ENCODE measurements at places on chromosomes 1 and 21. TPM values are rescaled to one million over a fixed set of nuclear protein-coding genes. Genes with fewer than 3 reads are reported as not detected.
A peak's percentile ranks its signal among the peaks of the same experiment; 100 is the strongest.

- DNase-seq = no peak
These were observed 61.1 kb upstream of the SMYD2 start for GRCh38 chr1:214219902-214220301.

DNA sequence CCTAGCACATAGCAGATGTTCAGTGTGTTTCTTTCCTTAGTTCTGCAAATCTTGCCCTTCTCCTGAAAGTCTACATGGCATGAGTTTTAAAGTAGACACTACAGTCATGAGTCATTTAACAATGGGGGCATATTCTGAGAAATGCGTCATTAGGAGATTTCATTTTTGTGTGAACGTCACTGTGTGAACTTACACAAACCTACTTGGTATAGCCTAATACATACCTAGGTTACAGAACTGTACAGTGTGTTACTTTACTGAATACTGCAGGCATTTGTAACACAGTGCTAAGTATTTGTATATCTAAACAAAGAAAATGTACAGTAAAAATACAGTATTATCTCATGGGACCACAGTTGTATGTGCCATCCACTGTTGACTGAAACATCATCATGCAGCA, 10.0 kb downstream of the TTF2 start:
- DNase-seq = no peak

- DNase-seq = no peak
These were observed 63.0 kb downstream of the KCNJ15 start for GRCh38 chr21:38319781-38320180.

- DNase-seq = no peak
These were observed 53.5 kb downstream of the ASH1L start for GRCh38 chr1:155509064-155509463.

DNA sequence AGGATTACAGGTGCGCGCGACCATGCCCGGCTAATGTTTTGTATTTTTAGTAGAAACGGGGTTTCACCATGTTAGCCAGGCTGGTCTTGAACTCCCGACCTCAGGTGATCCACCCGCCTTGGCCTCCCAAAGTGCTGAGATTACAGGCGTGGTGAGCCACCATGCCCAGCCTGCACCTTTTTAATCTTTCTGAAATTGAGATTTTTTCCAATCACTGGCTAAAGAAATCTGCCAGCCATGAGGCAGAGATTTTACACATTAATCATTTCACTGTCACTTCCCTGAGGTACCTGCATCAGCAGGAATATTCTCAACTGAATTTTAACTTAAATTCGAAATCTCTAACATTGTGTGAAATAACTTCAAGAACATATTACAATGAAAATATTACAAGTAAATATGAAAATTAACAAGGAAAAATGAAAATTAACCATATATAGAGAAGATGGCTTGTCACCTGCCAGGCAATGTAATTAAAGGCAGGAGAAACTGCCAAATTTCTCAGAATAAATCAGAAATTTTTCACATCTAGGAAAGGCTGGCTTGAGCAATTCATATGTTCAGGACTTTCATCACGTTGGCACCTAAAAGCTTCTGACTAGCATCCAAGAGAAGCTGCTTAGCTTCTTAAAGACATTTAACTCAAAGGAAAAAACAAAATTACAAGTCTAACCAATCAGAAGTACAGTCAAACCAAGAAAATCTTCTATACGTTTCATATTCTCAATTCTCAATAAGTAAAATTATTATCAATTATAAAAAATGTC, 5.9 kb downstream of the ANKRD13C start:
- no peak for DNase-seq

GRCh38 chr1:32128964-32129363, 21.1 kb downstream of the KPNA6 start:
- no peak for DNase-seq

DNA sequence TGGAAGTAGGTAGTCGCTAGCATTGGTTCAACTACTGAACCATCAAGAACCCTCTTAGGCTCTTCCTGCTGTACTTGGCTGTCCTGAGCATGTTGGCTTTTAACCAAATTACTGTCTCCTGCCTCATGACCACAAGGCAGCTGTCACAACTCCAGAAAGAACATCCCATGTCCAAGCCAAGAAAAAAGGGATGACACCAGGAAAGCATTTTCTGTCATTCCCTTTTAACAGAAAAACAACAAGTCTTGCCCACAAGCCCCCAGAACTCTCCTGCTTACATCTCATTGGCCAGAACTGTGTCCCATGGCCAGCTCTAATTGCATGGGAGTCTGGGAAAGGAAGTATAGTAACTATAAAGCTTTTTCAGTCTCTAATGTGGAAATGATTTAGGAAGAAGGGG, 2.4 kb upstream of the RNU5D-1 start:
- DNase-seq = no peak

The C1orf210 gene
- 7.6 TPM for total RNA-seq

DNA sequence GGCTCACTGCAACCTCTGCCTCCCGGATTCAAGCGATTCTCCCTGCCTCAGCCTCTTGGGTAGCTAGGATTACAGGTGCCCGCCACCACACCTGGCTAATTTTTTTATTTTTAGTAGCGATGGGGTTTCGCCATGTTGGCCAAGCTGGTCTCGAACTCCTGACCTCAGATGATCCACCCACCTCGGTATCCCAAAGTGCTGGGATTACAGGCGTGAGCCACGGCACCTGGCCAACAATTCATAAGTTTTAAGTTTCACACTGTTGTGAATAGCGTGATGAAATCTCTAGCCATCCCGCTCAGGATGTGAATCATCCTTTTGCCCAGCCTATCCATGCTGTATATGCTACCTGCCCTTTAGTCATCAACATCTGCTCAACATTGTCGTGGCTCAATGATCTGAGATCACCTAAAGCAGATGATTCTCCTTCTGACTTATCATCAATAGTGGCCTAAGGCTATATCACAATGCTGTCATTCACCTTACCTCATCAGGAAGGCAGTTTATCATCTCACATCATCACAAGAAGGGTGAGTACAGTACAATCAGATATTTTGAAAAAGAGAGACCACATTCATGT, 2.6 kb downstream of the PFDN2 start:
- DNase-seq = peak; percentile 95

GRCh38 chr1:41806472-41807155, 112.1 kb downstream of the HIVEP3 start:
- DNase-seq = no peak

GRCh38 chr1:7257225-7257624, 472.0 kb downstream of the CAMTA1 start:
- DNase-seq = no peak

GRCh38 chr21:14706712-14707510, 160.8 kb upstream of the SAMSN1 start:
- DNase-seq = no peak

The TEDDM1 gene
- not detected for total RNA-seq

GRCh38 chr1:33848205-33848937, 15.5 kb upstream of the HMGB4 start:
- DNase-seq = no peak

DNA sequence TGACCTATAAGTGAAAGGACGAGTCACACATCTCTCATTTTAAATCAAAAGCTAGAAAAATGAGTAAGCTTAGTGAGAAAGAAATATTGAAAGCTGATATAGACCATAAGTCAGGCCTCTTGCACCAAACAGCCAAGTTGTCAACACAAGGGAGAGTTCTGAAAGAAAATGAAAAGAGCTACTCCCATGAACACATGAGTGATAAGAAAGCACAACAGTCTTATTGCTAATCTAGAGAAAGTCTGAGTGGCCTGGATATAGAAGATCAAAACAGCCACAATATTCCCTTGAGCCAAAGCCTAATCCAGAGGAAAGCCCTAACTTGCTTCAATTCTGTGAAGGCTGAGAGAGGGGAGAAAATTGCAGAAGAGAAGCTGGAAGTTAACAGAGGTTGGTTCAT, 175.0 kb downstream of the SMYD3 start:
- no peak for DNase-seq

The NBPF9 gene
- 17.2 TPM for total RNA-seq

The GJB3 gene
- total RNA-seq = 46.7 TPM

- DNase-seq = no peak
These were observed 15.8 kb downstream of the ADGRB2 start for GRCh38 chr1:31748365-31748764.

DNA sequence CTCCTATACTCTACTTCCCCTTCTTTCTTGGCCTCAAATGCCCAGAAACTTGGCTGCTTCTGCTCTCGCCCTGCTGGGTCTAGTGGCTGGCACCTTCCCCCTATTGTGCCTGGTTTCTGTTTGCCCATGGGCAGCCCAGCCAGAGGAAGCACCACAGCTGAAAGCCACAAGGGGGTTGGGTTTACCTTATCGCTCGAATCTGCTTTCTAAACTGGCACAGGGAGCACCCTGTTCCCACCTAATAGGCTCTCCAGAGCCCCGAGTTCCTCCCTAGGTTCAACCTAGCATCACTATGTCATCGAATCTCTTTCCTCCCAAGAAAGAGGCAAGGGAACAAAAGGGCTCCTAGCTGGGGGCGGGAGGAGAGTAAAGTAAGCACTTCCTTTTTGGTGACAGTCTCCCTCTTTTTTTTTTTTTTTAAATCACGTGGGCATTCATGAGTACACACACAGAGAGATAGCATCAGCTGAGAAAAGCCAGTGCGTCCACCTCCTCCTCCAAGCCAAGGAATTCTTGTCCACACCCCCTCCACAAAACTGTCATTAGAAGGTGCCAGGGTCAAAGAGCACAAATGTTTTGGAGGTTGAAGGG, 72.8 kb downstream of the PLEKHA6 start:
- DNase-seq = no peak

The GJA9 gene
- not detected for total RNA-seq

The CD1D gene
- total RNA-seq = not detected

The VHLL gene
- not detected for total RNA-seq

GRCh38 chr21:36966066-36966820, at the start of gene HLCS:
Gene HLCS (minus strand): TSS chr21:36966669. CDS start chr21:36966638, 31 bp downstream.
- DNase-seq = no peak

The SLC1A7 gene
- not detected for total RNA-seq

DNA sequence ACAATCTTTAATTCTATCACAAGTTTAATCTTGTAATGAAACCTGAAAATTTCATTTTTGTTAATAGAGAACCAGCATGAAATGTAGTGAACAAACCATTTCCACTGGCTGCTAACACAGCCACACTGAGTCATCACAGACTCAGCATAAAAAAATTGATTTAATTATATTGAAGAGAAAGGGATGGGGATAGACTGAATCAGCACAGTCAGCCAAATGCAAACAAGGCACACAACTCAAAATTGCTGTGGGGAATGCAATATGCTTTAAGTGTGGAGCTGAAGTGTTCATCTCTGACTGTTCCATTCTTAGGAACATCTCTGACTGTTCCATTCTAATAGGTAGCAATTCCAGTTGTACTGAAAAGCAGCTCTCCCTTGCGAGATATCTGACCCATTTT, 299.8 kb downstream of the MRPL39 start:
- DNase-seq = no peak

DNA sequence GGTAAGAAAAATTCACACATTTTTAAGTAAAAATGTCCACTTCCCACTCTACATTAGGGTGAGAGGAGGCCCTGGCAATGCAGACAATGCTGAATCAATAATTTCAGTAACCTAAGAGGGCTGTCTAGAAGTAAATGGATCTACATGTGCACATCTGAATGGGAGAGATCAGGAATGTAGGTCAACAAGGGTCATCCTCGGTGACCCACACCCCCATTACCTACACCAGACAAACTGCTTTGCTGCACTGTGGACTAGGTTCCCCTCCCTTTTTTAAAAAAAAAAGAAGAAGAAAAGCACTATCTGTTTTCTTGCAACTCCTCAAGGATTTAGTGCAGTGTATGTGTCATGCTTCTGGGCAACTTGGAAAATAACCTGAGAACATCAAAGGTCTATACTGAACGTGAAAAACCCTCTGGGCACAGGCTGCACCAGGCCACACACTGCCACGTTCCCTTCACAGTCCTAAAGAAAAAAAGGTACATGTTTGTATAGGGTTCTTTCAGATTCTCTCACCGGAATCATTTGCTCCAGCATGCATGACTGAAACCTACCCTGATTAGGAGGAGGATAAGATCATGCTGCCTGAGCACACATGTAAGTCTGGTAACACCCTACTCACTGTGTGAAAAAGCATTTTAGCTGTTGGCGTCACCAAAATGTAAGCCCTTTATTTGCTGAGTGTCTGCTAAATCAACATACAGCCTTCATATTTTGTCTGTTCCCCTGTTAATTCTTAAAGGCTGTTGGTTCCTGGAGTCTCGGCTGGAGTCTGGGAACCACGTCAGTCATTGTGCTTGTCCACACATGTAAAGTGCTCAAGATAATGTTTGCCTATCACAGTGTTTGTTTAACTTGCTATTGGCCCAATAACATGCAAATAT, 341.0 kb downstream of the SMYD3 start:
- DNase-seq = no peak

Data from HCT116 (cell line).